ENCODE measurements at places on chromosomes 5 and 9.

DNA sequence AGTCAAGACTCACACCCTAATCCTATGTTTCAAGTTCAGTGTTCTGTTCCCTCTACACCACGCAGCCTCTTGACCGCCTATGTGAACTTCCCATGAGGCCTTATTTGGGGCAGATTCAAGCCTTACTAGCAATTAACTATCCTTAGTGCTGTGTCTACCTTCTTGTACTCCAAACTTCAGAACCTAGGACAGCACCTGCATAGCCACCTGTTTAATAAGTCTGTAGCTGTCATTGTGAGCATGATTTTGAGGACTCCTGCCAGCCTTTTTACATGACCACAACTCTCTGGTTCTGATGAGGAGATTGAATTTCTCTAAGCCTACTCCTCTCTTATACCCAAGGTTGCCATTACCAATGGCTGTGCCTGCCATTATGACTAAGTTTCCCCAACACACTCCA lies 50.8 kb upstream of the PCSK1 start:
- no peak for DNase-seq

- no peak for DNase-seq
These were observed 154.0 kb downstream of the SLC24A2 start for GRCh38 chr9:19634881-19635280.

DNA sequence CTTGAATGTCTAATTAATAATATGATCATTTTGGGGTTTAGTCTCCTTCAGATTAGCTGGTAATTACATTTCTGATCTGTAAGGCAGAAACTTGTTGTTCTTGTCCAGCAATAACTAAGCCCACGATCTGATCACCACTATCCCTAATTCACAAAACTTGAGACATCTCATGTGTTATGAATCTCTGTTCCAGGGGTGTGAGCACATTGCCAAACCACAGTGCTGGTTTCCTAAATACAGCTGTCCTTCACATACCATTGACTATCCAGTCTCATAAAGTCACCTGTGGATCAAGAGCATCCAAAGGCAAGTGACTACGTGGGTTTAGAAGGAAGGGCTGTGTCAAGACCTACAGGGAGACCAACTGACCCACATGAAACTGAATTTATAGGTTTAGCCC lies 134.1 kb upstream of the PRLR start:
- no peak for DNase-seq

DNA sequence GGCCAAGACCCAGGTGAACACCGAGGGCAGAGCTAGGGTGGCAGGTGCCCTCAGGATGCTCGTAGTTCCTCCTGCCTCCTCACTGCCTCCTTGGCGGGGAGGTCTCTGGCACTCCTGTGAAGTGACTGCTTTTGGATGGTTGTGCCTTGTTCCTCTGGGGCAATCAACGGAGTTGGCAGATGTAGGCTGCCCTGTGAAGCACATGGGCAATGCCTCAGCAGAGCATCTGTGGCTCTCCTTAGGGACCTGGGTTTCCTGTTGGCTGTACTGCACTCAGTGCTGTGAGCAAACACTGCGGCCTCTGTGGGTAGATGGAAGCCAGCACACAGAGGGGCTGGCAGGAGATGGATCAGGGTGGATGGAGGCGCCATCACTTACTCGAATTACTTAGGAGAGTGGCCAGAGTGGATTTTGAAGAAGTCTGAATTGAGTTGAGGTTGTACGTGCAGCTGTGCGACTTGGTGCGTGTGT lies 71.4 kb upstream of the COL5A1 start:
- DNase-seq, result peak; percentile 25

- no peak for DNase-seq
These were observed 27.3 kb upstream of the IL17B start for GRCh38 chr5:149406203-149406978.

DNA sequence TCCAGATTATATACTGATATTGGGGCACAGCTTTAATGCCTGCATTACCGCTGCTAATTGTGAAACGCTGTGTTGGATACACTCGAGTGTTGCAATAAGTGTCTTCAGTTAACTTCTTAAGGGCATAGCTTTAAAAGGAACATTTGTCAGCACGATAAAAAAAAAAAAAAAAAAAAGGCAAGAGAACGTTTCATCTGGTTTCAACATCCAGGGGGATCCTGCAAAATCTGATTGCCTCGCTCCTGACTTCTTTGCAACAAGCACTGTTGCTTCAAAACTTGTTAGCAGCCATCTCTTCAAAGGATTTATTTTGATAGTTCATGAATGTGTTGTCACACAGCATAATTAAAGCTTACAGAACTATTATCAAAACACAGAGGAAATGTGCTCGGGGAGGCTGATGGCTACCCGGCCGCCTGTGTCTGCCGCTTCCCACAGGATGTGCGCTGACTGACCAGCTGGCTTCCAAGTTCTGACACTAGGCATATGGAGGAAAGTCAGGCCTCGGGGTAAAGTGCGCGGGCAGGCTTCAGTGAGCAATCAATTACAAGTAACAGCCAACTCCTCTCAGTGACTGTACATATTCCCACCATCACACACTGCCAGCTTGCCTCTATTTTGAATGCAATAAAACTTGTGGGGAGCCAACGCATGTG lies 77.7 kb downstream of the EBF1 start:
- DNase-seq, result peak; percentile 80

DNA sequence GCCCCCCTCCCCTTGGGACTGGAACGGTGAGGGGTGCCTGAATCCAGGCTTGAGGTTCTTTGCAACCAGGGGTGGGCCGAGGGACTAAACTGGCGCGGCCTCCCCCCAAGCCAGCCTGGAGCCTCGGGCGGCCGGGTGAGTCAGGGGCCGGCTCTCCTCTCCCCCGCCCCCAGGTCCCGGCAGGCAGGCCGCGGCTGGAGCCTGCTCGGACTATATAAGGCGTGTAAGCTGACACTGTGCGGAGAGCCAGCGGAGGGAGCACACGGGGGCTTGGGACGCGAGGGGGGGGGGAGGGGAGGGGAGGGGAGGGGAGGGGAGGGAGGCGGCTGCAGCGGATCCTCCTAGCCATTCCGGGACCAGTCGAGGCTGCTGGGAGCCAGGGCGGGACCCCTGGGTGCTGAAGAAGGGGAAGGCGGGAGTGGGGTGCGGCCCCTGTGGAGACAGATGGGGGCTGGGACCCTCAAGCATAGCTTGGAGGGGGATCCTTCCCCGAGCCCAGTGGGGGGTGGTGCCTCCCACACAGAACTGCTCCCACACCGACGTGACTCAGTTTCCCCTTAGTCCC lies 595 bp downstream of the PDLIM7 start:
- peak; percentile 32 for DNase-seq

DNA sequence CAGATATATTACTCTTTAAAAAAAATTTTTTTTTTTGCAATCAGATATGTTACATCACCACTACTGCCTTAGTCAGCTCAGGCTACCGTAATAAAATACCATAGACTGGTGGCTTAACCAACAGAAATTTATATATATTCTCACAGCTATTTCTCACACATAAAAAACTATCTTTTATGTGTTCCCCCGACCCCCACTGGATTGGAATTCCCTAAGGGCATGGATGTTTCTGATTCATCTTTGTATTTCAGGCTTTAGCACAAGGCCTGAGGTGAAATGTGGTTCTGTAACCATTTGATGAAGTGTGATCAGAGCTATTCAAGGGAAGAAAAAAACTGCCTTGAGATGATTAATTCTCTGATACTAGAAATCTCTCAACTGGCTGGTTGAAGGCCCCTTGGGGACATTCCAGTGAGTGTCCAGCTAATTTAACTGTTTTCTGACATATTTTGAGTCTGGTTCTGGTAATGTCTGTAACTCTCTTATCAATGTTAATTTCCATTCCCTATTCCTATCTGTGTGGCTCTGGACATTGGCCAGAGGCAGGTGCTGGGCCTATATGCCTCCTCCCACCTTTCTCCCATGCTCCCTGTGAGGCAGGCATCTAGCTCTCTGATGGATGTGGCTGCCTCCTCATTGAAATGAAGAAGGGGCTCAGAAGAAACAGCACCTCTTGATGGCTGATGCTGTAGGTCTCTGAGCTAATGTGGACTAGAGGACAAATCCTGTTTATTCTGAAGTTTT lies 2.5 kb downstream of the CD14 start:
- no peak for DNase-seq

- DNase-seq, result no peak
These were observed 33.2 kb upstream of the SNX2 start for GRCh38 chr5:122741681-122742080.

DNA sequence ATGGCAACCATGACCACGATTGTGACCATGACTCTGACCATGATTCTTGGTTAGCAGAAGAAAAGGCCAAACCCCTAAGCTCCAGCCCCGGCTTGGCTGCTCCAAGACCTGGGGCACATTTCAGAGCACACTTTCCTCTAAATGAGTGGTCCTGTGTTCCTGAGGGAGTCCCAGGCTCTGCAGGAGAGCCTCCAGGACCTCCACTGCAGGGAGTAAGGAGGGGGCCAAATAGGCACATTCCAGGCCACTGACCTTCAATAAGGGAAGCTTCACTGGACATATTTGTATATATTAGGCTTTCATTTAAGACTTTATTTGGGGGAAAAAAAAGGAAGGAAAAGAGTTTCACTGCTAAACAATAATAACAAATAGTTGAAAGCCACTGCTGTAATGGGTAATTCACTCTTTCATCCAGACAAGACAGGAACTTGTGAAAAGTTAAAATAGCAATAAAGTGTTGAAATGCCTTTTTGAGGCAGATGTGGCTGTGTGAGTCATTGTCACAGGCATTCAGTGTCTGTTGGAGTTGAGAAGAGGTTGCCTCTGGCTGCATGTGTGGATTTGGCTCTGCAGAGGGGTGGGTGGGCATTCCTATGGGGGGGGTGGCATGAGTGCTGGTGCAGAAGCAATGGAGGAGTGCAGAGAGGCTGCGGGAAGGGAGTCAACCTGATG lies 63.9 kb upstream of the TGFBR1 start:
- DNase-seq, result peak; percentile 97

DNA sequence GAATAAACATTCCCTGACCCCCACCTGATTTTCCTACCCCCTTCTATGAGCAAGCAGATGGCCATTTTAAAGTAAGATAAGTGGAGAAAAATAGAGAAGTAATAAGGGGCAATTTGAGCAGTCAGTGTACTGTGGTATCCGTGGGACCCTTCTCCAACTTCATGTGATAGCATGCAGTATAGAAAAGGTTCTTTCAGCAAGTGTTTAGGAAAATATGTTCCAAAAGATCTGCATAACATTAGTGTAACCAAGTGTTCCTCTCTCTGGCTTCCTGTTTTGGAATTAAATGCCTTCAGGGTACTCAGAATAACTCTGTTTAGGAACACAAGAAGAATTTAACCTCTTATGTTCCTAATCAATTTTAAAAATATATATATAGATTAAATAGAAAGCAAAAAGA lies 134.9 kb downstream of the ATG10 start:
- peak; percentile 15 for DNase-seq

- no peak for DNase-seq
These were observed 8.0 kb upstream of the LAMC3 start for GRCh38 chr9:131001021-131001420.

GRCh38 chr9:98807070-98807813 lies at the start of gene GALNT12:
Gene GALNT12, plus strand, starts transcription at chr9:98807670. Its CDS starts 29 bp downstream, at chr9:98807699.
- DNase-seq, result no peak

- peak; percentile 95 for DNase-seq
These were observed at the start of gene CCDC152 for GRCh38 chr5:42756606-42757601. Gene CCDC152, plus strand, starts transcription at chr5:42756818. Its CDS starts 2,304 bp downstream, at chr5:42759122.

- DNase-seq, result no peak
These were observed 146.7 kb downstream of the SSBP2 start for GRCh38 chr5:81604193-81604592.

GRCh38 chr5:135425641-135426040 lies 21.5 kb downstream of the DCANP1 start:
- peak; percentile 92 for DNase-seq

- no peak for DNase-seq
These were observed 31.5 kb downstream of the STK10 start for GRCh38 chr5:172156541-172156994.

- DNase-seq, result peak; percentile 39
These were observed 336.9 kb upstream of the PDE4D start for GRCh38 chr5:60230456-60230855.

- no peak for DNase-seq
These were observed 283.9 kb downstream of the ADAMTS6 start for GRCh38 chr5:65197531-65198455.

DNA sequence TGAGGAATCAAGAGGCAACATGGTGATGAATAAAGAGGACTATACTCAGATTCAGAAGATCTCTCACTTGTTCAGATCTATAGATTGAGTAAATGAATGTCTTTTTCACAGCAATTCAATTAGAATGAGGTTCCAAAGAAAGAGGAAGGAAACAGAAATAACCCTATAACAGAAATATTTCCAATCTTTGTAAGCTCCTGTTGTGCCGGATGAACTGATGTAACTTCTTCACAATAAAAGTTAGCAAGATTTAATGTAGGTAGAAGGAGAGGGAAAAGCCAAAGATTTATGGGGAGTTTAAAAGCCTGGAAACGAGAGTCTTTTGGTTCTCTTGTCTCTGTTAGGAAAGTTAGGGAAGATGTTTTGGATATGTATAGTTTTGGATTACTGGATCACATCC lies 92.1 kb downstream of the PBX3 start:
- peak; percentile 65 for DNase-seq

DNA sequence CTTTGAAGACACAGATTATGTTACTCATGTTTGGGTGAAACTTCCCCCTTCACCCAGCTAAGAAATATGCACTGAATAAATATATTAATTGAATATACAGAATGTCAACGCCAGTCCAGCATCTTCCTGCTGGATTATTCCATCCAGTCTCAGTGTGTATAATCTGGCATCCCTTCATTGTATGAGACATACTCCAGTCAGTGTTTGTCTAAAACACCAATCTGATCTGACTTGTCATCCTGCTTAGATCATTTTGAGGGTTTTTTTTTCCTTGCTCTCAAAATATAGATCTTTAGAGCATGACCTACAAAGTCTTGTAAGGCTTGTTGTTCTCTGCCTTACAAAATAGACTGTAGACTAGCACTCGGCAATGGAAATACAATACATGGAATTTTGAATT lies 195.1 kb downstream of the SMARCA2 start:
- no peak for DNase-seq

GRCh38 chr5:67502951-67503350 lies 306.4 kb upstream of the CD180 start:
- no peak for DNase-seq

GRCh38 chr9:37452611-37453010 lies 12.6 kb downstream of the ZBTB5 start:
- DNase-seq, result no peak

- DNase-seq, result peak; percentile 89
These were observed 48.5 kb upstream of the RLN1 start for GRCh38 chr9:5388026-5388819.

- DNase-seq, result no peak
These were observed 2.8 kb upstream of the BHMT start for GRCh38 chr5:79108792-79109191.
